Stimulated activated CD8-positive, alpha-beta memory T cell treated with anti-CD3 and anti-CD28 coated beads, Interleukin-7, amount 100 ng/mL, for 1 hour (primary cell): ENCODE measurements at places on chromosomes 4 and X.

- DNase-seq = no peak
These were observed 144.2 kb downstream of the PABPC4L start for GRCh38 chr4:134057356-134057755.

- no peak for DNase-seq
These were observed 286.4 kb downstream of the CRLF2 start for GRCh38 chrX:926070-926469.

GRCh38 chr4:73589887-73590801 lies 30.1 kb downstream of the RASSF6 start:
- DNase-seq = no peak

DNA sequence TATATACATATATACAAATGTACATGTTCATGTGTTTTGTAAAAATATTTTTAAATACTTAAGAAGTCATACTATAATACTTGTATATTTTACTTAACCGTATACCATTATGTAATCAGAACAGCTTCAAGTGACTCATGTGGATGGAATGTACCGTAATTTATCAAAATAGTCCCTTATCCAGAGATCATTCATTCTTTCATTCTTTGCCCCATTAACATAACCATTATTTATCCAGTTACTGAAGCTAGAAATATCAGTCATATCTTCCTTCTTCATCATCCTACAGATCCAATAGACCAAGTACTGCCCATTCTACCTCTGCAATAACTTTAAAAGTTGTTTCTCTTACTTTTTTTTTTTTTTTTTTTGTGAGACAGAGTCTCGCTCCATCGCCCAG lies 164.2 kb downstream of the MAB21L2 start:
- no peak for DNase-seq

DNA sequence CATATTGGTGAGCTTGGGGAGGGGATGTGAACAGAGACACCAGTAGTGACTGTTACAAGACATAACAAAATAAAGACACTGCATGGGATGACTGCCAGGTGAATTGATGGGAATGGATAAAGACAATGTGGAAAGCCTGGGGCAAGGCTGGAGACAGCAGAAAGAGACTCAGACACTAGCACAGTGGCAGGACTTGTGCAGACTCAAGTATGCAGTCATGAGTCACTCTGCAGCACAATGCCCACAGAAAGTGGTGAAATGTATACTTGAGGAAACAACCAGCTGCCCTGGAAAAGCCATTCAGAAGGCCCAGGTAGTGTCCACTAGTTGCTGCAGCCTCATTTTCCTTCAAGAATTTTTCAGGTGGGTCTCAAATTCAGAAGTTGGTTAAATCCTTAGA lies 452.3 kb downstream of the MID1IP1 start:
- no peak for DNase-seq

- DNase-seq = no peak
These were observed 38.5 kb downstream of the APBB2 start for GRCh38 chr4:41175794-41176193.

GRCh38 chrX:25344161-25344936 lies 328.6 kb upstream of the ARX start:
- no peak for DNase-seq

GRCh38 chr4:188341428-188341827 lies 202.2 kb downstream of the TRIML1 start:
- DNase-seq = no peak

DNA sequence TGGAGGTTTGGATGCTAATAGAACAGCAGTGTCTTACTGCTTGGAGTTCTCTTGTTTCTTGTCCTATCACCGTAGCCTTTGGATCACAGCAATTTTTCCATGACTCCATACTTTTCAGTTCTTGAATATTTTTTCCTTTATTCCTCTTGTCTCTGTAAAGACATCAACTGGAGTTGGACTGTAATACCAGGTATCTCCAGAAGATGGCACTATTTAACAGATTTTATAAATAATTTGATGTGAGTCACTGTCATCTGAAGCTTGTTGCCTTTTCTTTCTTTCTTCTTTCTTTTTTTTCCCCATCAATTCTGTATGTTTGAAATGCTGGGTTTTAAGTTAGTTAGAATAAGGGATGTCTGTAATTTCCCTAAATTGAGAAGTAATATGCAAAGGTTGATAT lies 24.1 kb downstream of the HPRT1 start:
- no peak for DNase-seq

DNA sequence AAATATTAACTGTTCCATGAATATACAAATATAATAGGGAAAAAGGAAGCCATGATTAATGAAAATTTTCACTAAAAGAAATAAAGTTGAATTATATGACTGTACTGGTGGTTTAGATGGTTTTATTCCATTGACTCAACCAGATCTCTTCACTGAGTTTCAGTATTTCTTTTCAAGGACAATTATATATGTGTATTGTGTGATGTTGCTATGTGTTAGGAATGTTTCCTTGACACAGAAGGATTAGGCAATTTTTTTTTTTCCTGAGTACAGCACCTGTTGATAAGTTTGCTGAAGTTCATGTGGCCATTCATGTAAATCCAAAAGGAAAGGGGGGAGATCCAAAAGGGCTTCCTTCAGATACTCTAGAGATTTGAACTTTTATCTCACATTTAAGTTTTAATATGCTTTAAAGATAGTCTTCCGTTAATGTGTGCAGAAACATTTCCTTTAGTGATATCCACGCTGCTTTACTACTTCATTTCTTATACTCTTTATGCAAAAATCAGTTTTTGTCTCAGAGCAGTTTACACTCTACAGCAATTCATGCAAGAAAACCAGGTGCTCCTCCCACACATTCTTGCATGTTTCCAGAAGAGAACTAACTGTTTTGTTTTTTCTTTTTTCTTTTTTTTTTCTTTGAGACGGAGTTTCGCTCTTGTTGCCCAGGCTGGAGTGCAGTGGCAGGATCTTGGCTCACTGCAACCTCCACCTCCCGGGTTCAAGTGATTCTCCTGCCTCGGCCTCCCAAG lies 249.1 kb downstream of the RPA4 start:
- DNase-seq = no peak

DNA sequence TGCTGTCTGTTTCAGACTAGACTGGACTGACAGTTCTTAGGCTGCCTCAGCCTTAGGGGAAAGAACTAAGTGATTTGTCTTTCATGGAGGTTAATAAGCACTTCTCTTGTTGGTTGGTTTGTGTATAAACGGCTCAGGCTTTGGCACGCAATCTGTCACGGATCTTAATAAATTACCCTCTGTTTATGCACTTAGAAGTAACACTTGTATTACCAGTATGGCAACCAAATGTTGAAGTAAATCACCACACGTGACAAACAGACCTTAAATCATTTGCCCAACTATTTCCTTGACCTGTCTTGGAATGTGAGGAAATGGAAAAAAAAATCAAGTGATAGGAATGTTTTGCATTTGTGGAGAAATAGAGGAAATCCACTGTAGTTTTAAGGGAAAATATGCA lies 69.9 kb downstream of the TEX13A start:
- DNase-seq = no peak

GRCh38 chr4:140996766-140997165 lies 136.5 kb downstream of the RNF150 start:
- no peak for DNase-seq

- no peak for DNase-seq
These were observed 295.4 kb downstream of the RAPGEF2 start for GRCh38 chr4:159398236-159398638.

DNA sequence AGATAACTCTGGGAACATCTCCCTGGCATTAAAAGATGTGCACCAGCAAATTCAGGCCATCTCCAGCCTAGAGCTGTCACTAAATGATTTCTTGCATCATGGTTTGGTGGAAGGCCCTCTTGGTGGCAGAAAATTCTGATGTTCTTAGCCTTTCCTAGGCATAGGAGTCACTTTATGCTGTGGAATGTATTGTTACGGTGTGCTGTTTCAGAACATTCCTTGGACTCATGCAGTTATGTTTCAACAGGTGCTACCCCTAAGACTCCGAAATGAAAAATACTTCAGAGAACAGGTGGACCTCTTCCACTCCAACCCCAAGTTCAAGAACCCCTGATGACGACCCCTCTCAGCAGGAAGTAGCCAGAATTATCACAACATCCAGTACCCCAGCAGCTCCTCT lies 20.3 kb upstream of the PAPSS1 start:
- DNase-seq = no peak

DNA sequence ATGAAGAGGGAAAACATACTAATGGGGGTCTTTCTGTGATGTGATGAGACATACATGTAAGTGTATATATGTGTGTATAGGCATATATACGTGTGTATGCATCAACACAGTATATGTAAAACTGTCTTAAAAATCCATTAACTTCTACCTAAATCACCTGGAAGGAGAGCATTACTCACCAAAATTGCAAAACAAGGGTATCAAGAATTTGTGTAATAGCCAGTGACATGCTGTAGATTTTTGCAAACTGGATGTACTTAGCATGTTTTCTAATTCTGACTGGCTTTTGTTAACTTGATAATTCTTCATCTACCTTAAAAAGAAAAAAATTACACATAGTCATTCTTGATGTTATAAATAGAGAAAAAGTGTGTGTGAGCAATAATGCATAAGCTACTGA lies 104.7 kb downstream of the PRRG1 start:
- DNase-seq = no peak

- DNase-seq = no peak
These were observed 52.4 kb downstream of the CBLL2 start for GRCh38 chrX:22325096-22325495.

GRCh38 chr4:103915224-103915869 lies 195.6 kb upstream of the TACR3 start:
- DNase-seq = no peak

DNA sequence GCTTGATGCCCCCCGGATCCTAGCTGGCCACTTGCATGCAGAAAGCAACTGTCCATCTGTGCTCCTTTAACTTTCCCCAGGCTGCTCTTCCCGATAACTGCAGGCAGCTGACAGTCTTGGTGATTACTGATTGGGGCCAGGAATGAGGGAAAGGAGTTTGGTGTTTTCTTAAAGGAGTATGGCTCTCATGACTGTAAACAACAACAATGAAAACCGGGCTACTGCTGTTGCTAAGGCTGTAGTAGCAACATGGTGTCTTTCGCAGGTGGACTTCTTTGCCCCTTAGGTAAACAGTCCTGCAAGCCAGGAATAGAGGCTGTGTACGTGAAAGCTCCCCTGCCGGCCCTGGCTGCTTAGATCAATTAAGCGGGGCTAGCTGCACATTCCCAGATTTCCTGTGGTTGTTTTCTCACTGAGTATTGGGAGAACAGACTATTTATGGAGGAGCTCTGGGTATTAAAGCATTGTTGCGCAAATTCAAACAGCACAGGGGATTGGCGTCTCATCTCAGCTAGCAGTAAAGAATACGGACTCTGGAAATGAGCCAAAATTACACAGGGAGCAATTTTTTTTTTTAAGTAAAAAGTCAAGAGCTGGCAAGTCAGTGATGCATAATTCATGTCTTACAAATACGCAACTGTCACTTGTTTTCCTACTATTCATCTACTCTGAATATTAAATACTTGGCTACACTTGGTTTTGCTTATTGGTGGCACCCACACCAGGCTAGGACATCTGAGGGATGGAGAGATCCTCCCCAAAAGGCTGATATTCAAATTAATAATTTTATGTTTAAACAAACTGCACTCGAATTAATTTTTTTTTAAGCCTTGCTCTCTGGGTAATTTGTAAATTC lies 61.6 kb upstream of the NAP1L5 start:
- DNase-seq = no peak

DNA sequence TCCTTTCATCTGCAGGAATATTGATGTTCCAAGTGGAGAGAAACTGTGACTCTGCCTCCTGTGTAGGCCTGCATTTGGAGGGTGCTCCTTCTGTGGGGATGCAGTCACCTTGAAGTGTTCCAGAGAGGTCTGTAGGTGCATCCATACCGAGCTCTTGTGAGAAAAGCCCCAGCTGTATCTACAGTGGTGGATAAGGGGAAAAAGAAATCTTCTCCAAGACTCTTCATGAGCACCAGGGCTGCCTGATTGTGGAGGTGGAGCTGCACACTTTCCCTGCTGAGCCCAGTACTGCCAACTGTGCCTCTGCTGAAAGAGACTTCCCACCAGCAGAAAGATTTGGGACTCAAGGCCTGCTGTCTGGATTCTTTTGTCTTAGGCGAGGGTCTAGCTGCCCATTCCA lies 35.1 kb upstream of the ADH4 start:
- no peak for DNase-seq

- no peak for DNase-seq
These were observed 229.8 kb upstream of the SFRP2 start for GRCh38 chr4:154018659-154019058.

DNA sequence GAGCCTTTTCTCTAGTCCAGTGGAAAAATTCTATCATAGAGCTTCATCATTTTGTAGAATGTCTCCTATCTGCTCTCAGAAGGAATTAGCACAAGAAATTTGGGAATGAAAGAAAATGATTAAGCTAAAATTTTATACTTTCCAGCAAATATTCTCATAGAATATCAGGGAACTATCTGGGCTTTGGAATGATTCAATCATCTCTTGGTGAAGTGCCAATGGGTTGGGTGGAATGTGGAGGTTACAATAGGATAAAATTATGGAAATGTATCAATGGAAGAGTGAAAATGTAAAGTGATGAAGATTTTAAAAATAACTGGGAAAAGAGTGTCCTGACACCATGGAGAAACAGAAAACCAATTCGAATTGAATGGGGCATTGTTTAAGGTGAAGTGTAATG lies 119.0 kb upstream of the MID1 start:
- no peak for DNase-seq

DNA sequence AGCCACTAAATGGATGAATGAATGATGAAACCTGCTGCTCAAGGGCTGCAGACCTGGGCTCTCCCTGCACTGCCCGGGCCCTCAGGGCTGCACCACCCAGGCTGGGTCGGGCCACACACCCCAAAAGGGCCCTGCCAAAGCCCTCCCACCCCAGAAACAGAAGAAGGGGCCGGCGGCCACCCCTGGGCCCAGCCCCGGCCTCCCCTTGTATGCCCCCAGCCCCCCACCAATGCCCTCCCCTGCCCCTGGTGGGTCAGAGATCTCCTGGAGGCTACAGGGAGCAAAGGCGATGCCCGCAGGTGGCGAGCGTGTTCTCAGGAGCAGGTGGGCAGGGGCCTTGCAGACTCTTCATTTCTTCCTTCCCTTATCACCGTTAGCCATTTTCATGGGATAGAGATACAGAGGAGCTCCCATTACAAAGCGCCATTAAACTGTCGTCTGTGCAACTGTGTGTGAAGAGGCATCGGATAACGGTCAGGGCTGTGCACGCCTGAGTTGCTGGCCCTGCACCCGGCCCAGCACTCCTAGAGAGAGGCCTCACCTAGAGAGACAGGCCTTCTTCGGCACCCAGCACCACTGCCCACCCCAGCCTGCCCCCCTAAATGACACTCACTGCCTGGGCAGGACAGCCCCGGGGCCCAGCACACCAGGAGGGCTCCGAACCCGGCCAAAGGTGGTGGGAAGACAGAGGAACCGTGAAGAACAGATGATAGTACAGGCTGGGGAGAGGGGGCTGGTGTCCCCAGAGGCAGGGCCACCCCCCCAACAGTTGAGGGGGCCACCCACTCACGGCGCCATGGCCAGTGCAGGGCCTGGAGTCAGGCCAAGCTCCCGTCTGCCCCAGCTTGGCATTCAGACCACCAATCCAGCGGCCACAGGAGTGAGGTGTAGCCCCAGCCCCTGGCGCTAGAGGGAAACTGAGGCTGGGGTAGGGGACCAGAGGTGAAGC lies 133.7 kb downstream of the FAM53A start:
- no peak for DNase-seq

GRCh38 chr4:68348577-68348976 lies 1.3 kb downstream of the YTHDC1 start:
- DNase-seq = no peak

GRCh38 chr4:53605783-53606182 lies 14.5 kb upstream of the LNX1 start:
- no peak for DNase-seq
